ENCODE measurements at places on chromosomes 12 and 14.
A peak's percentile ranks its signal among the peaks of the same experiment; 100 is the strongest.

DNA sequence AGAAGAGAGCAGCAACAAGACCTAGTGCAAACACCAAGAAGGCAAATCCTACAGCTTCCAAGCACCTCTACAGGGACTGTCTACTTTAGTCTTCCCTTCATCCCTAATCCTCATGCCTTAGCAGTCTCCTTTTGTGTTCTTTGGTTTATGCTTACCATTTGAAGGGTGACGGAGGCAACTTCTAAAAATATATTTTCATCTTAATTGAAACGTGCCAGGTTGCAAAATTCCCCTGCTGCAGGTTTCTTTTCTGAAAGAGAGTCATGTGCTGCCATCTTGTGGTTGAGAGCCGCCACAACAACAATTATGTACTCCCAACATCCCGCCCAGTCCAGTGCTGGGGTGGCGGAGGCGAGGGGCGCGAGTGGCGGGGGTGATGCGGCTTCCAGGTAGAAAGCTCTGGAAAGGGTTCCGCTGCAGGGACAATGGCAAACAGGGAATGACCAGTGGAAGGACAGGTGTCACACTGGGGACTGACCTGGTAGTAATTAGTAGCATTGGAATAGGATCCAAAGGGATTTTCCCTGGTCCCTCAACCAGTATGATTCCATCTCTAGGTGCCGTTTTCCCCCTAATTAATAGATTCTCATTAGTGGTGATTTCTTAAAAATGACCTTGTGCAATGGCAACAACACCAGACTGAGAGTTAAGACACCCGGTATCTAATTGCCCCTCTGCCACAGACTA is 80.3 kb upstream of the GNG2 start:
- peak; percentile 54 for DNase-seq

DNA sequence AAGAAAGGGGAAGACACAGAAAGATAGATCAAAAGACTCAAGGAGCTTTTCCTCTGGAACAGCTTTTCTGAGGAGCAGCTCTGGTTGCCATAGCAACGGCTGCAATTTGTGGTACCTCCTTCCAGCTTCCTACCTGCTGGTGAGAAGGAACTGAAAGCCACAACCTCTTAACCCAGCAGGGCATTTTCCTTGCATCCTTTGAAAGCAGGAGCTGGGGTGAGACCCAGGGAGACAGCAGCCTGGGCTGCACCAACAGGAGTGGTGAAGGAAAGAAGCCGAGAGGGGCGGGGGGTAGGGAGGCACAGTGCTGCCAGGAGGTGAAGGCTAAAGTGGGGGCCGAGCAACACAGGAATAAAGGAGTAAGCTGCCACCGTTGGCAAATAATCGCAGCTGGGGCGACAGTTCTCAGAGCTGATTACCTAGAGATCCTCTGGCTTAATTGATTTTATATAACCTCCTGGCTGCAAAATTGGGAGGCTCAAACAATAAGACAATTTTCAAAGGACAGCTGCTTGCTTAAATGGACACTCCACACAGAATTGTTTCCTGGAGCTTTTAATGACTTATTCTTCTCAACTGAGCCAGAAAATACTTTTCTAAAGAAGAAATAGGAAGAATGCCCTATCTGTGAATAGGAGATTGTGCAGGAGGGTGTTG is 129.4 kb downstream of the RPAP3 start:
- no peak for DNase-seq

DNA sequence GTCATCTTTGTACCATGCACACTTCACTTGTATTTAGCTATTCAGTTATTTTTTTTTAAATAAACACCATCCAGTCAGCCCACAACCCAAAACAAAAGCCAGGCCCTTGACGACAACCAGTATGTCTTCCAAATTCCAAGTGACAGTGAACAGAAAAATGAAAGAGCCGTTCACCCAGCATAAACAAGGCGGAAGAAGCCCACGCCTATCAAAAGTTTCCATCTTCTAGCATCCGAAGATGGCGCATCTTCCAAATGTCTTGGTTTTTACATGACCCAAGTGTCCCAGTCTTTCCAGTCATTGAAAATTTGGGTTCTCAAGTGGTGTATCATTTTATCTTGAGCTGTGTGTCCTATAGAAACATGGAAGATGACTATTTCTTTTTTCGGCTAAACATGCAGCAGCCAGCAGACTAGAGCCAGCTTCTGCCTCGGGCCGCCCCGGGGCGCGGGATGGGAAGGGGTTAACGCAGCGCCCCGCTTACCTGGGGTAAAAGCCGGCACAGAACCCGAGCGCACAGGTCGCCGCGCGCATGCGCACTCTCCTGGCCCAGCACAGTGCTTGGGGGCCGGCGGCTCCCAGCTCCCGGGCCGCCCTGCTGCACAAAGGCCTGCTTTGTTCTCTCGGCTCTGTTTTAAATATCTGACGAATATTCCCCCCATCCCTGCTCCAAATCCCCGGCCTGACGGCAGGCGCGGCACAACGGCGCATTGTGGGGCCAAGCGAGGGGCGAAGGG is 164.8 kb downstream of the ZFP36L1 start:
- peak; percentile 53 for DNase-seq

DNA sequence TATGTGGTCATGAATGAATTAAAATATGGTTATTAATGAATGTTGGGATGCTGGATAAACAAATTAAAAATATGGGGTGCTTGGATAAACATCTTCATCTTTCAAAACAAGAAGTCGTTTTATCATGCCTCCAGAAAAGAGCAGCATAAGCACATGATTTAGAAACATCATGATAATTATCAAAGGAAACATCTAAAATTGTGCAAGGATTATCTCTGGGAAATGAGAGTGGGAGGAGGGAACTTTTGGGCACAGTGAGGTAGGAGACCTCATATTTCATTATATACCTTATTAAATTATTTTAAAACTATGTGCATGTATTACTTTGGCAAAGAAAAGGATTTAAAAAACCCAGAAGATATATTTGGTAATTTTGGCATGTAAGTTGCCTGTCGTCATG is 8.9 kb downstream of the C3AR1 start:
- no peak for DNase-seq

DNA sequence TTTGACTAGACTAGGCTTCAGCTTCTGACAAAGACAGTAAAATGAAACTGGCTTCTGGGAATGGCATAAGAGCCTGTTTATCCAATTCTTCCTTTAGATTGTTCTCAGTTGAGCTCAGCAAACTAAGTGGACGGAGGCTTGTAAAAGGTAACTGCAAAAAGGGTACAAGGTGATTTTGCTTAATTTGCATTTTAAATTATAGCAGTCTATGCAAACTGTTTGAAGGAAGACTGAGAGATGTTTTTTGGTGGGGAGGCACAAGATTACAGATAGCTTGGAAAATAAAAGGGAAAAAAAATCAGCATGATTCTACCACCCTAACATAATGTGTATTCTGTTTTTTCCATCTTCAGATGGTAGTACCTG is 5.0 kb downstream of the SUSD6 start:
- no peak for DNase-seq

DNA sequence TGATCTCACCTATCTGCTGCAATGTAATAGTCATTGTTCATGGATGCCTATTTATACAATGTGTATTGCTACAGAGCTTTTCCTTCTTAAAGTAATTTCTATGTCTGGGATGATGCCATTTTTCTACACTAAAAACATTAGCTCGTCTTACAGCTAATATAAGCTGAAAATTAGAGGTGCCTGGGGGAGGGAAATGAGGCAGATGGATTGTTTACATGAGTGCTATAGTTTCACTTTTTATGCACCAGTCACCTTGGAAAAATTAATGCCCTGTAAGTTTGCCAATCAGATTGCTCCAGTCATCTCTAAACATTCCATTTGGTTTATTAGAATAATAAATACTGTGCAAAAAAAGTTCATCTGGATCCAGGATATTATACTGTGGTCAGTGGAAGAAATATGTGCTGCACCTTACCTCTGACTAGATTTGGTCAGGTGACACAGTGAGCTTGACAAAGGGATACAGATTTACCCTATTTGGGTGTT is 436.2 kb downstream of the RAD51B start:
- no peak for DNase-seq

GRCh38 chr12:8499616-8500015 is 13.7 kb upstream of the CLEC4D start:
- DNase-seq = no peak

GRCh38 chr14:94977016-94977415 is 180.3 kb downstream of the DICER1 start:
- DNase-seq = no peak

DNA sequence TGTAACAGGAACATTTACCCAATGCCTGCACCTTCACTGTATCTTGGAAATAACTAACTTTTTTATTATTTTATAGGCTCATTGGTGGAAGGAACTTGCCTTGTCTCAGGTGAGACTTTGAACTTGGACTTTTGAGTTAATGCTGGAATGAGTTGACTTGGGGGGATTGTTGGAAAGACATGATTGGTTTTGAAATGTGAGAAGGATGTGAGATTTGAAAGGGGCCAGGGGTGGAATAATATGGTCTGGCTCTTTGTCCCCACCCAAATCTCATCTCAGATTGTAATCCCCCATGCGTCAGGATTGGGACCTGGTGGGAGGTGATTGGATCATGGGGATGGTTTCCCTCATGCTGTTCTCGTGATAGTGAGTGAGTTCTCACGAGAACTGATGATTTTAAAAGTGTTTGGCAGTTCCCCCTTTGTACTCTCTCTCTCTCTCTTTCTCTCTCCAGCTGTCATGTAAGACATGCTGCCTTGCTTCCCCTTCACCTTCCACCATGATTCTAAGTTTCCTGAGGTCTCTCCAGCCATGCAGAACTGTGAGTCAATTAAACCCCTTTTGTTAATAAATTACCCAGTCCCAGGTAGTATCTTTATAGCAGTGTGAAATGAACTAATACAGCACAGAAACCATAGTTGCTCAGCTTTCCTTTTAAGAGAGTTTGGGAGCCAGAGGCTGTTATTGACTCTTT is 244.1 kb downstream of the BTG1 start:
- no peak for DNase-seq

- DNase-seq = no peak
Measured at GRCh38 chr12:66742508-66743367, 63.9 kb upstream of the GRIP1 start.

GRCh38 chr12:43737646-43738045 is 20.9 kb downstream of the PUS7L start:
- DNase-seq = no peak

- DNase-seq = no peak
Measured at GRCh38 chr14:72902801-72903530, 9.1 kb upstream of the DPF3 start.

DNA sequence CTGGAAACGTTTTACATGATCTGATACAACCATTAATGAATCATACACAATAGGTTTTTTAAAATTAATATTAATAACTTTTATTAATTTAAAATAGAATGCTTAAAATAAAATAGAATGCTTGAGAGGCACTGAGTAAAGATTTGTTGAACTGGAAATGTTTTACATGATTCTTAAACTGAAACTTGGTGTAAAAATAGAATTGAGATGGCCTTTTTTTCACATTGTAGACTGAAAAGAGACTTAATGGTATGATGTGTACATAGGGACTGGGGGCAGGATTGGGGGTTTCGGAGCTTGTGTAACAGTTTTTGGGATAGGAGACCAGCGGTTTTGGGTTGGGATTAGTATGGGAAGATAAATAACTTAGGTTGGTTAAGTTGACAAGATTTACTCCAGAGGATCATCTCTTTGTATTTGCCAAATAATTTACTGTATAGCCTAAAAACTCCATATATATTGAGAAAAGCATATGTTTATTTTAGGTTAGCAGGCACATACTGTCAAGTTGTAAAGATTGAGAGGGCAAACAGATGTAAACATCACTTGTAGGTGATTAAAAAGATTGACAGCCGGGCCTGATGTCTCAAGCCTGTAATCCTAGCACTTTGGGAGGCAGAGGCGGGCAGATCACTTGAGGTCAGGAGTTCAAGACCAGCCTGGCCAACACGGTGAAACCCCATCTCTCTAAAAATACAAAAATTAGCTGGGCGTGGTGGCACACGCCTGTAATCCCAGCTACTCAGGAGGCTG is 2.0 kb upstream of the ZNF410 start:
- DNase-seq = no peak

- no peak for DNase-seq
Measured at GRCh38 chr12:2686280-2686646, 108.5 kb upstream of the FKBP4 start.

DNA sequence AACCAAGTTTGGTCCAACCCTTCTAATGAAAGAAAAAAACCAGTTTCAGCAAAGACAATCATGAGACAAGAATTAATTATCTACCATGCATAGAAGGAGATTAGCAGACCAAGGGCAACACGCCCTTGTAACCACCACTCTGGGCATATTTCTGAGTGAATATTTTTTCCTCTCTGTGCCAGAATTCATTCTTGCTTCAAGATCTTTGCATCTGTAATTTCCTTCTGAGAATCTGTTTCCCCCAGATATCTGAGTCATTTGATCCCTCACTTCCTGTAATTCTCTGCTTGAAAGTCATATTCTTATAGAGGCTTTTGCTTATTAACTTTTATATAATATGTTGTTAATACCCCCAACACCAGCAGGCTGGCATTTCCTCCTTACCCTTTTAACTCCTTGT is 243.7 kb downstream of the SLC16A7 start:
- no peak for DNase-seq

DNA sequence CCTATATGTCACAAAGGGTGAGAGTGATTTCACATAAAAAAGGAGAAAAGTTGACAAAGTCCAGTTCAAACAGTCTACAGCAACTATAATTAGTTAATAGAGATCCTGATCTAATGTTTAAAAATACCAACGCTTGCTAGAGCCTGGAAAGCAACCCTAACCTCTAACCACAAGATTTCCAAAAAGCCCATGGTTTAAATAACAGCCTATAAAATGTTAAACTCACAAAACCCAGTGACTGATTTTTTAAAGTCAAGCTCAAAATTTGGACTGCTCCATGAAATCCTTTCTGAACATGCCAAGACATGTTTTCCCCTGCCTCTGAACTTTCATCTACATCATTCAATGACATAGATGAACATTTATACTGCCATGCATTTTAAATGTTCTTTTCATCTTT is 81.6 kb downstream of the PLEKHG7 start:
- no peak for DNase-seq

DNA sequence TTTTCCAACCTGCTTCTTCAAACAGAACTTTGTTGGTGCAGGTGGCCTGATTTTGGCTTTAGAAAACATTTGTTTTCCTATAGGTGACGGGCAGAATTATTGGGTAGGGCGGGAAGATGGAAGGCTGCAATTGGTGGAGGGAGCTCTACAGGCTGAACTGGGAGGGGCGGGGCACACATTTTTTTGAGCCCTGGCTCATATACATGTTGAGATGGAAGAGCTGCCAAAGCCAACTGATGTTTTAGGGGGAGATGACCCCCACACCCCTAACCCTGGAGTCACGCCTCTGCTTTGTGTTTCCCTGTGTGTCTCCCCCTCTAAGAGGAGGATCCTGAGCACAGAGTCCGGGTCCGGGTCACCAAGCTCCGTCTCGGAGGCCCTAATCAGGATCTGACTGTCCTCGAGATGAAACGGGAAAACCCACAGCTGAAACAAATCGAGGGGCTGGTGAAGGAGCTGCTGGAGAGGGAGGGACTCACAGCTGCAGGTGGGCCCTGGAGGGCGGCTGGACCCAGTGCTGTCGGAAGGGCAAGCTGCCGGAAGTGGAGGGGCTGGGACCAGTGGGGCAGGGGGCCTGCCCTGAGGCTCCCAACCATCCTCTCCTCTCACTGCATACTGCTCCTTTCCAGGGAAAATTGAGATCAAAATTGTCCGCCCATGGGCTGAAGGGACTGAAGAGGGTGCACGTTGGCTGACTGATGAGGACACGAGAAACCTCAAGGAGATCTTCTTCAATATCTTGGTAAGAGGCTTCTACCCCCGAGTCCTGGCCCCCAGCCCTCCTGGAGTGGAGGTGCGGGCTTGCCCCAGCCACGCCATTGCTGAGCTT is 18.6 kb downstream of the AGAP2 start:
- DNase-seq = peak; percentile 8

Data from GM12891 (cell line).